ENCODE measurements at places on chromosomes 3 and 15.

GRCh38 chr3:9703736-9704346 is at the start of gene CPNE9:
CPNE9 (plus strand) TSS chr3:9703833; CDS start chr3:9703997, 164 bp downstream.
- no peak for DNase-seq

DNA sequence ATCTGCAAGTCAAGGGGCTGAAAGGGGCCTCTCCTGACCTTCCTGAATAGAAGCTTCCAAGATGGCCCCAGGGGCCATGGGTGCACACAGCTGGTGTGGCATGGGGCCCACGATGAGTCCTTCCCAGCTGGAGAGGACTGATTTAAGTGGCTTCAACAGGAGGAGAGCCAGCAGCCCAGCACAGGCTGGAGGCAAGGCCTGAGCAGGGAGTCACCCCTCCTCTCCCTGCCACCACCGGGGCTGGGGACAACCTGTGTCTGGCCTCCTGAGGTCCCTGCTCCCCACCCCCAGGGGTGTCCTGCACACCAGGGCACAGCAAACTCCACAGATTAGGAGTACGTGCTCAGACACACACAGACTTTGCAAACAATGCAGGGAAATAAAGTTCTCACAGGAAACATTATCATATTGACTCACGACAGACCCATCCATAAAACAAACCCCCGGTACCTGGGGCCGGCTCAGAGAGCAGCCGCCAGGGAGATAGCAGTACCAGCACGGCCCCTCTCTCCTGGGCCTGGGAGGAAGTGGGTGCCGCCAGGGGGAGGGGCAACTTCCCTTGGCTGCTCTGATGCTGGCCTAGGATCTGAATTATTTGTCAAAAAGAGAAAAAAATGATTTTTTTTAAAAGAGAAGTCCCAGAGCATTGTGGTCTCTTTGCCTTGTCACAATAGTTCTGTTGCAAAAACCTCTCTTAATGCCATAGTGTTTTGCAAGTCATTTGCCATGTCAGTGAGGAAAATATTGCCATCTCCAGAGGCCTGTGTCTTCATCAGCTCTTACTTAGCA is 21.9 kb upstream of the TSEN2 start:
- DNase-seq: peak; percentile 58

DNA sequence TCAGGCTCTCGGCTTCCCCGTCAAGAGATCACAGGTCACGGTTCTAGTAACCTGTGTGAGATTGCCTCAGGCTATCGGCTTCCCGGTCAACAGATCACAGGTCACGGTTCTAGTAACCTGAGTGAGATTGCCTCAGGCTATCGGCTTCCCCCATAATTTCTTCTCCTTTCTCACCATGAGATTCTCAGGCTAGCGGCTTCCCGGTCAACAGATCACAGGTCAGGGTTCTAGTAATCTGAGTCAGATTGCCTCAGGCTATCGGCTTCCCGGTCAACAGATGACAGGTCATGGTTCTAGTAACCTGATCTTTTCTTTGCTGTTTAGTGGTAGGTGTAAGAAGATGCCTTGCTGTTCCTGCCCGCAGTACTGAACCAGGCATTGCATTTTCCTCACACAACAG is 418.2 kb upstream of the ZNF717 start:
- peak; percentile 0 for DNase-seq

- no peak for DNase-seq
Measured at GRCh38 chr3:124498891-124499290, 231.4 kb upstream of the UMPS start.

DNA sequence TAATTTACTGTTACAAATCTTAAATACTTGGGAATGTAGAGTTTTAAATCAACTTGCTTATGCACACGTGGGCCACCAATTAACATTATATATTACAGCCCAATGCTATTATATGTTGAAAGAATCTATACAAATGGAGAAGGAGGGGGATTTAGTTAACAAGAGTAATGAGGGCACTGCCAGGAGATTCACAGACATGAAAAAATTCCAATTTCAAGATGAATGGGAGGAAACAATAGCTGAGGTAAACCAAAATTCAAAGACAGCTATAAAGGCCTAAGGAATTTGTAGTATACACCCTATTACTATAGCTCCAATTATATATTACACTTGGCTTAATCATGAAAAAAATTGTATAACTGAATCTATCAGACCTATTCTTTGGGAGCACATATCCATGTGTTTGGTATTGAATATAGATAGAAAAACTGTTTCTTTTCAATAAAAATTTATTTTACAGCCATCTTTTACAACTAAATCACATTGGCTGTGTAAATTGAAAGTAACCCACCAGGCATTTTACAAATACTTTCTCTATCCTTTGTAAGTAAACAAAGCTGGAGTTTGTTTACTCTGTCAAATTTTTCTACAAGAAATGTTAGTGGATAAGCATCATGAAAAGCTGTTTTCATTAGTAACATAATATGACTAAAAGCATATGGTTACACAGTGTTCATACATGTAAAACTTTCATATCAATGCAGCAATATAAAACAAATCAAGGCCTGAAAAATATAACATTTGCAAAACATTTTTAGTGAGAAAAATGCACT is 1045.8 kb downstream of the ROBO1 start:
- no peak for DNase-seq

- DNase-seq: peak; percentile 73
Measured at GRCh38 chr3:189967254-189967865, 153.3 kb downstream of the P3H2 start.

DNA sequence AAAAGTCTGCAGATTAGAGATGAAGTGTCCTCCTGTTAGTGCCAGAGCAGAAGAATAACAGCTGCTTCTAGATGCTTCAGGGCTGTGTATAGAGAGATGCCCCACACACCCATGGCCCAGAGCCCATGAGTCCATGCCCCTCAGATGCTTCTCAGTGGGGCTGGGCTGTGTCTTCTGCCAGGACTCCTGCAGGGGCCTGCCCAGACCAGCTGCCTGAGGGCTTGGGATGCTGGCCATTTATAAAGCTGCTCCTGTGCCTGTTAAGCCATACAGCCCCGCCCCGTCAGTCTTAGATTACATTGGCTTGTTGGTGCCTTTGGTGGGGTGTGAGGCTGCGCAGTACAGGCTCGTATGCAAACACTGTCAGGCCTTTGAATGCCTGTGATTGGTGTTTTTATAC is 318.0 kb upstream of the CTDSPL start:
- DNase-seq: no peak

DNA sequence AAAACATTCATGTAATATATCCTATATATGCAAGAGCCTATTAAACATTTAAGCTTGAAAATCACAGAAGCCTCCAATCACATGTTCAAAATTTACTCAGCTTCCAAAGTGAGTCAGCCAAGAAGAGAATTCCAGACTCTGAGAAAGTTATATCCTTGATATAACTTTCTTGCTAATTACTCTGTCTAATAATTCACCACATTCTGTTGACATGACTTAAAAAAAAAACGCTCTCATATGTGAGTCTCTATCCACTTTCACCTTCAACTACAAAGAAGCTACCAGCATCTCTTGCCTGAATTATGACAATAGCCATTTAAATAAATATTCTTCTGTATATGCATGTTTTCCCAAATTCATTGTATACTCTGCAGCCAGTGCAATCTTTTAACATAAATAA is 1116.3 kb upstream of the CADM2 start:
- no peak for DNase-seq

DNA sequence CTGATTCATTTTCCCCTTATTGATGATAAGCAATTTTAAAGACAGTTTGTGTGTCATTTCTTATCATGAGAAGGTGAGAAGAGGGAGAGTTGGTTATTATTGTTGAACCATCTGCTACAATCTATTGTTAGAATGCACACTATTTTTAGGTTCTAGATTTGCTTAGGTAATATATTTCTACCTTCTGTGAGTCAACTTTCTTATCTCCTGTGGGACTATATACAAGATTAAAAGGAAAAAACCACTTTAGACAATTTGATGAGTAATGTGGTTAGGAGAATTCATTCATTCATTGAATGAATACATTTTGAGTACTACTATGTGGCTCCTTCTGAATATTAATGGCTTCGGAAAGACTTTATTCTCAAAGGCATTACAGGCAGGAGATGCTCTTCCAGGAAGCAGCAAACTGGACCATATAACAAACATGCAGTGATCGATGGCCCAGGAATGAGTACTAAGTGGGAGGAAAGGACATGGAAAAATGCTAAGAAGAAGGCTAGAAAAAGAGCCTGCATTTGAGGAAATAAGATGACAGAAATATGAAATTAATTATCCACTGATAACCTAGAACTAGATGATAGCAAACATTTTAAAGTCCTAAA is 22.4 kb downstream of the SPTSSB start:
- peak; percentile 36 for DNase-seq

DNA sequence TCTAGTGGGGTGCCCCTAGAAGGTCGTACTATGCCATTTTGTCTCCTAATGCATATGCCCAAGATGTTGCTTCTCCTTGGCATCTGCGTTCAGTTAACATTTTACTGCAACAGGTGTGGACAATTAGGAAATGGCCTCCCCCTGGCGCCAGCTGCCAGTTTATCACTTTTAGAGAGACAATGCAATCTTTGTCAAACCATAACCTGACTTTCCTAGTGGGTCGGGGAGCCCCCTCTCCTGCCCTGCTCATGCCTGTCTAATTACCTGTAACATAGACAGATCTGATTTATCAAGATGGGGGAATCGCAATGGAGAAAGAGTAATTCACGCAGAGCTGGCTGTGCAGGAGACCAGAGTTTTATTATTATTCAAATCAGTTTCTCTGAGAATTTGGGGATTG is 353.7 kb upstream of the SGO1 start:
- DNase-seq: no peak

- no peak for DNase-seq
Measured at GRCh38 chr3:126996905-126997304, 14.0 kb downstream of the PLXNA1 start.

- DNase-seq: no peak
Measured at GRCh38 chr15:85518979-85519761, 138.8 kb downstream of the AKAP13 start.

DNA sequence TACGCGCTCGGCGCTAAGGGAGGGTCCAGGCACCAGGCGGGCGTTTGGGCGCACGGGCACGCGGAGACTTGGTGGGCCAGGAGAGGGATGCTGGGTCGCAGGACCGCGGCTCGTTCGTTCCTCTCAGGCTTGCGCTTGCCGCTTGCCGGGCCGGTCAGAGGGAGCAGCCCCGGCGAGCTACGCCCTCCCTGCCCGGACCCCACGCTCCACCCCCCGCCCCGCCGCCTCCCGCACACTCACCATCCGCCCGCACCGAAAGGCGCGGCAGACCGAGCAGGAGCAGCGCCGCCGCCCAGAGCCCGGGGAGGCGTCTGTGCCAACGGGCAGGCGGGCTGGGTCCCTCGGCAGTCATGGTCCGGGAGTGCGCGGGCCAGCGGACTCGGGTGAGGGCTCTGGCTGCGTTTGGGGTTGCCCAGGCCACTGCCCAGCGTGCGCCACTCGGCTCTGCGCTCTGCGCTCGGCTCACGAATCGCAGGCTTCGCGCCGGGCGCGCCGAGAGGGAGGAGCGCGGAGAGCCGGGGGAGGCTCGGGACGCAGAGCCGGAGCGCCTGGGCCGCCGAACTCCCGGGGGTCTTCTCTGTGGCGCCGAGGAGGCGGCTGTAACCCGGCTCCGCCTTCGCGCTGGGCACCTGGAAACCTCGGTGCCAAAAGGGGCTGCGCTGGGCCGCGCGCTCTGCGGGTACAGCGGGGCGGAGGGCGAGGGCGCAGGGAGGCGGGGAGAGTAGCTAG is at the start of gene SUSD5:
SUSD5 (minus strand) TSS at position 365 of the 729 bp plus-strand sequence; CDS start at position 352, 13 bp downstream.
- peak; percentile 23 for DNase-seq

DNA sequence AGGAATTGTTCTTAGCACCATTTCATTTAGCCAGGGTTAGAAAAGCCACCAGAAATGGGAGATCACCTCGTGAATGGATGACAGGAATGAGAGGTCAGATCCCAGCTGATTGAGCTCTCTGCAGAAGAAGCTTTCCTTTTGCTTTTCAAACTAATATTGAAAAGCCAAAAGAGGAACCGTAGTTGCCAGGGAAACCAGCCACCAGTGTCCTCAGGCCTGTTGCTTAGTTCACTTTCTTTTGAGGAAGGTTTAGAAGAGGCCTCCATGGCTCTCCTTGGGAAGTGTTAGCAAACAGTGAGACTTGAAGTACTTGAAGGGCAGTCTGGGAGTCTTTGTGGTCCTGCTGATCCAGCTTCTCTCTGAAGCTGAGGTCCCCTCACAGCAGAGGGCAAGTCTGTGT is 7.4 kb upstream of the CCK start:
- DNase-seq: no peak

DNA sequence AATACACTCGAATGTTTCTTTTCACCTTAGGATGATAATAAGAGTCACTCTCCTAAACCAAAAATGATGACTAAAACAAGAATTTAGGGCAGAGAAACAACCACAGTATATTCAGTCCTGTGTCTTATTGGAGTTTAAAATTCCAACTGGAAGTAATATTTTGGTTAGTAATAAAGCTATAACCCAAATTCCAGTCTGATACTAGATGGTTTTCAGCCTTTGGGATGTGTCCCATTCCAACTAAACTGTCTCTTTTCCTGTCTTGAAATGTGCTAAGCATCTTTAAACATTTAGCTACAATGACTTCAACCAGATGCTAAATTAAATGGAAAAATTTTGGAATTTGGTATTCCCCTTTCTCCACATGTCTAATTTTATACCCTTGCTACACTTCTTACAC is 510.0 kb downstream of the ROBO1 start:
- no peak for DNase-seq

GRCh38 chr3:41684797-41685735 is 276.8 kb downstream of the ULK4 start:
- no peak for DNase-seq

DNA sequence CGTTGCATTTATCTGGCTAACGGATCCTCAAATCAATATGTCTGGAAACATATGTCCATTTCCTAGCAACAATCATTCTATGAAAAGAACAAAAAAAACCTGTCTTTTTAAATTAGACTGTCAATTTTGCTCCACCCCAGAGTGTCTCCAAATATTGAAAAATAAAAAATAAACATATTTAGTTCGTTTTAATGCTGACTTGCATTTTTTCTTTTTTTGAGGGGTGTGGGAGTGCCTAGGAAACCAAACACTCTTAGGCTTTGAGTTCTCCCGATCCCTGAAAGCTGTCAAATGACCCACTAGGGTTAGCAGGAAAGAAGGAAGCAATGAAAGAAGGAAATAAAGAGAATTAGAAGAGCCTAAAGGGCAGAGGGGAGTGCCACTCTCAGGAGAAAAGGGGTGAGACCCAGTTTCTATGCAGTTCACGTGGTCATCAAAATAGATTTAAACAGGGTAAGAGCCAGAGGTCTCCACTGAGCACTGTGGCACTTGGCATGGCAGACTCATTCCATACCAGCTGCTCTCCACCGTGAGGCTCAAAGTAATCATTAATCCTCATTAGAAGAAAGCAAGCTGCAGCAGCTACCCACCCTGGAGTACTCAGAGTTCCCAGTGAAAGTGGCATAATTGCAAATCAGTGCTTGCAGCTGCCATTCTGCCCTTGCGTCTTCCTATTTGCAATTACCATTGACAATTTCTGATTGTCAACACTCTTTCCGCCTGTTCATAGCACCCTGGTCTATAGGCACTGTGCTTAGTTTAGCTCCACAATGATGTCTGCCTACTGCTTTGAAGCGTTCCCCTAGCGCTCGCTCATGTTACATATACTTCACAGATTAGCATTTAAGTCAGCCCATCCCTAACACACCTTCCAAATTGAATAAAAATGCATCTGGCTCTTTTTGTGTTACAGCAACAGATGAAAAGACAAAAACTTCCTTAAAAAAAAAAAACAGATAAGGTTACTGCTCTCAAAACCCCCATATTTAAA is 32.3 kb downstream of the PDZRN3 start:
- no peak for DNase-seq

Data from M059J (cell line).